NCI-H1417 (cell line): ENCODE measurements at places on chromosomes 4 and X.

DNA sequence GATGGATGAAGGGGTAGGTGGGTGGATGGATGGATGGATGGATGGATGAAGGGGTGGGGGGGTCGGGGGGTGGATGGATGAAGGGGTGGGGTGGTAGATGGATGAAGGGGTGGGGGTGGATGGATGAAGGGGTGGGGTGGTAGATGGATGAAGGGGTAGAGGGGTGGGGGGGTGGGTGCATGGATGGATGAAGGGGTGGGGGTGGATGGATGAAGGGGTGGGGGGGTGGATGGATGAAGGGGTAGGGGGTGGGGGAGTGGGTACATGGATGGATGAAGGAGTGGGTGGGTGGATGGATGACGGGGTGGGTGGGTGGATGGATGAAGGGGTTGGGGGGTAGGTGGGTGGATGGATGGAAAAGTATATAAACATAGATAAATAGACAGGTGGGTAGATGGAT, 74.2 kb downstream of the PRKX start:
- DNase-seq = no peak

DNA sequence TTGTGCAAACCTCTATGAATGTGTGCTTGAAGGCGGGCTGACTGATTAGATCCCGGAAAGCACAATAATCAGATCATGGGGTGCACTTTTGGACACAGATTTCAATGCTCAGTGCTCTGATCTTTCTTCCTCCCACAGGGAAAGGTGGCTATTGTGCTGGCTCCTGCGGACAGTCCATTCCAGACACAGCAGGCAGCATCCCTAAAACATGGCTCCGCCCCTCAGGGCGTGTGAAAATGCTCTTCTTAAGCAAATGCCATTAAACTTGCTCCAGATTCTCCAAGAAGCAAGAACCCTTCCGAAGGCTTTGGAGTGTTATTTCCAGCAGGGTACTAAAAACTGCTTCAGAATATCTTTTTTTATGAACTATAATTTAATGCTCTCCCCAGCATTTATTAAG, 100.0 kb downstream of the SLC2A9 start:
- DNase-seq = no peak

DNA sequence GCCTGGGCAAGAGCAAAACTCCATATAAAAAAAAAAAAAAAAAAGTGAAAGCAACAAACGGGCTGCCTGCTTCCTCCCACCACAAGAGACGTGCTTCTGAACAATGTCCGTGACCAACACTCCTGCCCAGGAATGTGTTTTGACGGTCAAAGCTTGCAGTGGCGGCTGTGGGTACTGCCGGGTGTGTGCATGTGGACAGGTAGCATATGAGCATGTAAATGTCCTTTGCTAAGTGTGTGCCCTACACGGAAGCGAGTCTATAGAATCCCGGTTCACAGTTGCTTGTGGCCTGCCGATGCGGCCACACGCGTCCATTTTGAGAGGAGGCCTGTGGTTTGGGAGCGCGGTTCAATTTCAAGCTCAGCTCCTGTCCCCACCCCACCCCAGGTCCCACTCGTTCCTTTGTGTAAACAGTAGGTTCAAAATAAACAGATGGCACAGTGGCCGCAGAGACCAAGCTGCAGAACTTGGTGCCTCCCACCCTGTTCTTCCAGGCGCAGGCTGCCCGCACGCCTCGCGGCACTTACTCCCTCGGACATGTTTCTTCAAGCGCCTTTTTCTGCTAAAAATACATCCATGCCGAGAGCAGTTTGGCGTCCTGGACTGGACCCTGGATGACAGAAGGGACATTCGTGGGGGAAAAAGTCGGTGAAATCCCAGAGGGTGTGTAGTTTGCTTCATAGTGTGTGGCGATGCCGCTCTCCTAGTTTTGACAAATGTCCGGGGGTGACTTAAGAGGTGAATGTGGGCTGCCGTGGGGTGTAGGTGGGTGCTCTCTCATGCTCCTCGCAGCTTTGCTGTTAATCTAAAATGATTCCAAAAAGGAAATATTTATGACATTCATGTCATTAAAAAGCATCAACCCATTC, 11.5 kb upstream of the NKX1-1 start:
- no peak for DNase-seq

GRCh38 chr4:86582410-86582809, 11.7 kb upstream of the PTPN13 start:
- no peak for DNase-seq
